T-helper 2 cell (primary cell): ENCODE measurements at places on chromosomes 2 and 18.

- no peak for DNase-seq
Observed at GRCh38 chr2:197071213-197071612, 144.7 kb upstream of the PGAP1 start.

- no peak for DNase-seq
Observed at GRCh38 chr2:239274391-239275043, 126.3 kb downstream of the HDAC4 start.

DNA sequence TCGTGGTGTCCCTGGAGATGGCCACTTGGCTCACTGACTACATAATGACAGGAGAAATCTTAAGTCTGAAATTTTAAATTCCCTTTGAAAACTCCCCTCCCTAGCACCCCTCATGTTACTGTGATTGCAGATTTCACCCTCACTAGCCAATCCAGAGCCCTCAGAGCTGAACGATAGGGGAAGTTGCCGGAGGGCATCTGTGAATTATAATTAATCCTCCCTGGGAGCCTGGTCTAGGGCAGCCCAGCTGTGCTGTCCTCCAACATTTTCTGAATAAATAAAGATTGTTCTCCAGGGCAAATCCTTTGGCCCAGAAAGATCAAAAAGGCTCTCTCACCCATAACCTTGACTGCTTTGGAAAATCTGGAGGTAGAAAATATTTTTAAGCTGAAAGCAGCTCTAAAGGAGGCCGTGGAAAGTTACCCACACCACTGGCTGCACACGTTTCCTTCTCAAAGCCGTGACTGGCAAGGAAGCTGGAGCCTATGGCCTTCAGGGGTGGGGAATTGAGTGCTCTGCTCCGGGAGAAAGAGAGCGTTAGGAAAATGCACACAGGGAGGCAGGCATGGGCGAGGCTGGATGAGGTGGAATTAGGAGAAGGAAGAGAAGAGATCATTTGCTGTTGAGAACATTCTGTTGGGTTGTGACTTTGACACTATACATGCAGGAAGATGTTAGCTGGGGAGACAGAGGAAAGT is 68.9 kb upstream of the CNGA3 start:
- no peak for DNase-seq

GRCh38 chr2:78925258-78925657 is 100.2 kb upstream of the REG3G start:
- DNase-seq: no peak

GRCh38 chr2:236499691-236500578 is 69.7 kb upstream of the ACKR3 start:
- DNase-seq: no peak

GRCh38 chr2:231785822-231786176 is 446 bp upstream of the COPS7B start:
- no peak for DNase-seq

DNA sequence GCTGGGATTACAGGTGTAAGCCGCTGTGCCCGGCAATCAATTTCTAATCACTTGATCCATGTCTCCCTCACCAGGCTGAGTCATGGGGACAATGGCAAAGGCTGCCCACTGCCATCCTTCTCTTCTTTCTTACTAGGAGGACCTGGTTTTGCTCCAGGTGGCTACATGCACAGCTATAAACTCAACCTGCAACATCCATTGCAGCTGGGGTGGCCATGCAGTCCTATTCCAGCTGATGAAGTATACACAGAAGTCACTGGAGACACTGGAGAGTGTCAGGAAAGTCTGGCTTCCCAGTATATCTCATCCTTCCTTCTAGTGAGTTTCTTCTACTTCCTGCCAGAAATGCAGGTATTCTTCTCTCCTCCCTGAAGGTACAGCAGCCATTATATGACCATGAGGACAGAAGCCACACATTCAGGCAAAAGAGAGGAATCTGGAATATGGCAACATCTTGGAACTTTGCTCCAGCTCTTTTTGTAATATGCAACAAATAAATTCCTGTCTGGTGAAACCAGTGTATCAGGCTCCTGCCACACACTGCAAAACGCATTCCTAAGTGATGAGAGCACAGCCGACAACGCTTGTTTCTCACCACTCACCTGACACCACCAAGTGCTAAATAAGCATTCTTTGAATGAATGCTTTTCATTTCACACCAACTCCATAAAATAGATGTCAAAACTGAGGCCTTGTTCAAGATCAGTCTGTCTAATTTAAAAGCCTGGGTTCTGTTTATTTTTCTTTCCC is 32.3 kb downstream of the SCTR start:
- no peak for DNase-seq

DNA sequence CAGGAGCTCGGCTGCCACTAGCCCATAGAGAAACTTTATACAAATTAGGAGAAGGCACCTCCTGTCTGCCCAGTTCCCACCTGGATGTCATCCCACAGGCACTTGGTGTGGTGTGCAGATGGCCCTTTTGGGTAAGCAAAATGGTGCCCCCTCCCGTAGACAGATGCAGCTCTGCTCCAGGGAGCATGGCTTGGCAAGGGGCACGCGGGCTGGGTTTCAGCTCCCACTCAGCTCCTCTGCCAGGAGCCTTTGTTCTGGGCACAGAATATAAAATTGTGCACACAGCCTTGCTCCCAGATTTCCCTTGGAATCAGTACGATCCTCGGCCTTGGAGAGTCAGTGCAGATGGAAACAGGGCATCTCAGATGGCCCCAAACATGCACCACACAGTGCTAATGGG is 20.3 kb upstream of the KCNF1 start:
- DNase-seq: no peak

DNA sequence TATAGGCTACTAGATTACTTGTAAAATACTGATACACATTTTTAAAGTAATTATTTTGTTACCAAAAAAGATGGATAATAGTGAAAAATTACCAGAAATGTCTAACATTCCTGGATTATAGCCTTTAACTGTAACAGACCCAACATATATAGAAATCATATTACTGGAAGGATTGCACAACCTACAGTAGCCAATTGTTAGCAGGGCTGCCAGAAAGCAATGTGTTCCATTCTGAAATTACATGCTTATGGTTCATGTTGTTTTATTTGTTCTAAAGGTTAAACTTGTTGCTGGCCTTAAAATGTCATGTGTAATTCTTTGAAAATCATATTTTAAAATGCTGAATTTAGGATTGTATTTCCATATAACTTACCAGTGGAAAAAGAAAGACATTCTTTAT is 793.6 kb upstream of the ACVR2A start:
- no peak for DNase-seq

- DNase-seq: no peak
Observed at GRCh38 chr2:46009315-46009714, 287.9 kb upstream of the EPAS1 start.

- DNase-seq: no peak
Observed at GRCh38 chr2:11348209-11348749, 3.8 kb upstream of the ROCK2 start.

DNA sequence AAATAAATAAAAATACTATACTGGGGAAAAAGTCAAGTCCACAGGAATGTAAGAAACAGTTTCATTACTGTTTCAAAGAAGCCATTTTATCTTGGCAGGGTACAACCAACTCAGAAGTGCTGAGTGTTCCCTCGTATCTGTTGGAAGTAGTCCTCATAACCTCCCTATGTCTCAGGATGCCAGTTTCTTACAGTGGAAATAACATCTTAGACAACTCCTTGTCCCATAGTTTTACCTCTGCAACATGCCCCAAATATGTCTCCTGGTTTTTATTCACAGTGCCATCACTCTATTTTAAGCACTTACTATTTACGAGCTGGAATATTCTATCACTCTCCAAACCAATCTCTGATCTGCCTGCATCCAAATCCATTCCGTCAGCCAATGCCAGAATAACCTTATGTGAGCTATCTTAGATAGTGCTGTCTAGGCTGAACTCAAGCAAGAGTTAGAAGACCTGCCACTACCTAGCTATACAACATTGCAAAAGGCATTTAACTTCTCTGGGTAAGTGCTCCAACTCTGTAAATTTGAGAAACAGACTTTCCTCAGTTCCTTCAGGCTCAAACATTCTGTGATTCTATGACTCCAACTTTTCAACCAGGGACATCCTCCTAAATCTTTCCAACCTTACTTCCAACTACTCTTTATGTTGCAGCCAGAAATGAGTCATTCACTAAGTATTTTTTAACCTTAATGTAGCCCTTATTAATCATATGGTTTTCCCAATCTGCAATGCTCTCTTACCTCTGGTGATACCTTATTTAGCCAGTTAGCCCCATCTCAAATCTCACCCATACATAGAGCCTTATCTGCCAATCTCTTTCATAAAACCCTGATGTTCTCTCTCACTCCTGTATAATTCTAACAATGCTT is 66.7 kb downstream of the RTN4 start:
- peak; percentile 24 for DNase-seq

GRCh38 chr2:191892391-191892790 is 45.5 kb upstream of the CAVIN2 start:
- no peak for DNase-seq

DNA sequence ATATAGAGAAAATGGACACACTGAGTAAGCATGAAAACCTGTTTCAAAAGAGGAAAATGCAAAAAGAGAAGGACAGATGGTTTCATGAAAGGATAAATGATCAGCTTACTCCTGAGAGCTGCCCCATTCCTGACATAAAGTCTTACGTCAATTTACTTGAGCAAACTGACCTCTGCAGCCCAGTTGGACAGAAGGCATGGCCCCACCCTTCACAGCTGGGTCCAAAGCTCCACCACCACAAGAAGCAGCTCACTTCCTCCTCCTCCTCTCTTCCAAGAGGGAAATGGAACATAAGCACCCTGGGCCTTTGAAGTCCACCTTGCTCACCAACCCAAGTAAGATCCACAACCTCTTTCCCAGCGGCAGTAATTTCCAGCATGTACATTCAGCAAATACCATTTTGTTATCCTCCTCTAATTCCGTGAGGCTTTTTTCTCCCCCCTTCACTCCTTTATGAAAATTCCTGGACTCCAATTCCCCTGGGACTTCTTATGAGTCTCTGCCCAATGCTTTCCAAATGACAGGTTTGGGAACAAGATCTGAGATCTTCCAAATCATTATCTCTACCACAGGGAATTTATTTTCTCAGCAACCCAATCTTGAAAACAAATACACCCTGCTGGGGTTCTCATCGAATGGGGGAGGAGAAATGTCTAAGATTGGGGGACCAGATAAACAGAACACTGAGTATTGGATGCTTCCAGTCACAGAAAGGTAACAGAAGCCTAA is 10.1 kb downstream of the COL4A4 start:
- DNase-seq: no peak

DNA sequence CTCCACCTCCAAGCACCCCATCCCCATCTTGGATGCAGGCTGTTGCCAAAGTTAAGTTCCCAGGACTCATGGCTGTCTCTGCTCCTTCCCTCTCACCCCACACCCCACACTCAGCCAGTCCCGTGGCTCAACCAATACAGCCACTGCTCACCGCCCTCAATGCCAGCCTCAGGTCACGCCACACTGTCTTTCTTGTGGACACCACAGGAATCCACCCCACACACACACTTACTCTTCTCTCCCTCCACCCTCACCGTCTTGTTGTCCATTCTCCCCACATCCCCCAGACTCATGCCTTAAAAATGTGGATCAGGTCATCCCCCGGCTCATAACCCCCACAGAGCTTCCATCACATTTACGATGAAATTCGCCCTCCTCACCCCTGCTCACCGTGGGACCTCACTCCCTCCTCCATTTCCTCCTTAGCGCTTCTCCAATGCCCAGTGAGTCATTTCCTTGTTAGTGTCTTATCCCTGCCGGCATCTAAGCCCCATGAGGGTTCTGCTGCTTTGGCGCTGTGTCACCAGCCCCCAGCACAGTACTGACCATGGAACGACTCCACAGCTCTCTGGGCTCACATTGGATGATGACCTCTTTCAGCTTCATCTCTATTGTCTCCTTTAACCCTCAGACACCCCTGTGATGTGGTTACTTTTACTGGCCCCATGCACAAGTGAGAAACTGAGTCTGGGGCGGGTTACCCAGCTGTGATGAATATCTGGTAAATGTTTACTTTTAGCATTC is 13.8 kb downstream of the MLPH start:
- DNase-seq: no peak

DNA sequence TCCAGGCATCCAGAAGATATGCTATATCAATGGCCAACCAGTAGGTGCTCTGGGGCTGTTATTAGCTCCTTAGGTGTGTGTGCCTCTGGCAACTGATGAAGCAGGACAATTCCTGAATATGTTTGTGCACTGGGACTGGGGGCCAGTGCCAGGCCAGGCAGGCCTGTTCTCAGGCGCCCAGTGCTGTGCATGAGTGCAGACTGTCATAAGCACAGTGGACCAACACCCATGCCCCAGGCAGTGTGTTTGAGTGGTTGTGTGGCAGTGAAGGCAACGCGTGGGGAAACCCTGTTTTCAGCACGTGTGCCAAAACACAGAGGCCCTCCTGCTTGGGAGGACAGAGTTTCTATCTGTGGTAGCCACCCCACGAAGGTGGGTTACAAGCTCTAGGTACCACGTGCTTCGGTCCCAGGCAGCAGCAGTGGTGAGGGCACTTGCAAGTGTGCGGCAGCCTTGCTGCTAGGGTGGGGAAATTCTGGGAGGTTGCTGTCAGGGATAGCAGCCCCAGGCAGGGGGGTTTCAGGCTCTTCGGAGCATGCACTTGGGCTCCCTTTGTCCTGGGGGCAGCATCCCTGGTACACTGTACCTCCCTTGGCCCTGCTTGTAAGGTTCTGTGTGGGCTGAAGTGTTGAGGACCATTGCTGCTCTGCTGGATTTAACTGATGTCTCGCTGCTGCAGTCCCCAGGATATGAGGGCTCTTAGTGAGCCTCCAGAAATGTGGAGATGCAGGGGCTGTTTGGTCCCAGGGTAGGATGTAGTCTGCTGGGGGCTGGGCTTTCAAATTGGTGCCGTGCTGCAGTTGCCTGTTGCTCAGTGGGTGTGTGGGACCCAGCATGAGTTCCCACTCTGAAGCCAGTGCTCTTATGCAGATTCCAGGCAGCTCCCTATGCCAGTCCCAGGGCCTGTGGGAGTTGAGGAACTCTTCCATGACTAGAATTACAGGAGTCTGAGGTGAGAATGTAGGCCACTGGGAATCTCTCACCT is 280.9 kb downstream of the RPRM start:
- no peak for DNase-seq

- DNase-seq: no peak
Observed at GRCh38 chr18:55605733-55606338, 17.8 kb upstream of the TCF4 start.

GRCh38 chr2:191358325-191359025 is 113.3 kb downstream of the MYO1B start:
- DNase-seq: no peak

- no peak for DNase-seq
Observed at GRCh38 chr18:3931542-3932112, 481.7 kb downstream of the TGIF1 start.

- no peak for DNase-seq
Observed at GRCh38 chr2:160510617-160511016, 17.0 kb upstream of the RBMS1 start.
